ENCODE measurements at places on chromosomes 4 and X. TPM values are rescaled to one million over a fixed set of nuclear protein-coding genes. Genes with fewer than 3 reads are reported as not detected.

GRCh38 chr4:173039617-173040577 lies 128.7 kb upstream of the GALNT7 start:
- DNase-seq = no peak

- DNase-seq = peak; percentile 62
Measured at GRCh38 chr4:47031011-47031678, at the start of gene GABRB1. Gene GABRB1 (plus strand): TSS chr4:47031567.

DNA sequence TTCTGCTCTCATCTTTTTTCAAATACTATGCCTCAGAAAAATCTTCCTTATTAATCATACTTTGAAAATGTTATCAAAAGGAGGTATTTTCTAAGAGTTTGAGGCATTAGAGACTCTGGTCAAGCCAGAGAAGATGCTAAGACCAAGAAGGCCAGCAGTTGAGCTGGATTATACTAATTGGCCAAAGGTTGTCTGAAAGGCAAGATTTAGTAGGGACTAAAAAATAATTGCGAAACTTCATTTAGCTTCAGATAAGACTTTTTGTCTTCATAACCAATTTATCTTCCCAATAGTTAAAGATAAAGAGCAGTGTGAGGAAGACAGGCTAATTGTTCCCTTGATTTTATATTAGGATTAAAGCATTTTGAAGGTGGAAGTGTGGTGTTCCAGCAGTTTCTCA lies 1412.4 kb upstream of the PCDH7 start:
- no peak for DNase-seq

DNA sequence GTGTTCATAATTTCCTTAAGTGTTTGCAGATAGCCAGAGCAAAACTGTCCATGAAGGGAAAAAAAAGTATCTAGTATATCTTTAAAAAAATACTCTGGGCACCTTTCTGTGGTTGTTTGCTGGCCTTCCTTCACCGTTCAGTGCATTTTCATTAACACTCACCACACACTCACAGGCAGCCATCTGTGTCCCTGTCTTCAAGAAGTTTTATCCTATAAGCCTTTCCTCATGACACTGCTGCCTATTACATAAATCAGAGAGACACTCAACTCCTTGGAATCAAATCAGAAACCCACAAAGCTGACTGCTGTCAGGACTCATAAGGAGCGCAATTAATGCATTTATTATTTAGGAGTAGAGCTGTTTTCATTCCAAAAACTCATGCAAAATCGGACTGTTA lies 1720.2 kb downstream of the PCDH7 start:
- DNase-seq = no peak

DNA sequence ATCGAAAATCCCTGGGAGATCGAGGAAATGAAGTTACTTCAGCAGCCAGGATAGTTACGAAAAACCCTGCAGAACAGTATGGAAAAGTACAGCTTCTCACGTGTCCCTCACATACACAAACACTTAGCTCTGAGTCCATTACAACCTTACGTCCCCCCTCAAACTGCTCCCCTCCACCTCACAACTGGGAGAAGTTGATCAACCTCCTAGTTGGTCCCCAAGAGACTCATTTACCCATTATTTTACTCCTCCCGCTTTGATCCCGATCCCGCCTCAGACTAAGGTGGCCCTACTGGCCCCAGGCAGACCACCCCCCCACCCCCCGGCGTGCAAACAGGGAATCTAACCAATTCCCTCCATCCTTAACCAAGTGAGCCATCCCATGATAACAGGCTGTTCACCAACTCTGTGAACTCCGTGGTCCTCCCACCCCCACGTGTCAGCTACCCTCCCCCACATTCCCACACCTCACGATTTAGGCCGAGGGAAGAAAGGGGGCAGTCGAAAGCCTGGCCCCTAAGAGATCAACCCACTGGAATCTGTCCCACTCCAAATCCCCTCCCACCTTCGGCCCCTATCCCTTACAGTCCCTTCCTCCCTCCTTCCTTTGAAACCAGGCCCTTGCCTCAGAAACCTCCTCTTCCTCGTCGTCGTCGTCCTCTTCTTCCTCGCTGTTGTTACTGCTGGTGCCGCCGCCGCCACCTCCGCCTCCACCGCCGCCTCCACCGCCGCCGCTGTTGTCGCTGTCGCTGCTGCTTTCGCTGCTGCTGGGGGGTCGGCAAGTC lies 755 bp downstream of the ANKRD17 start:
- DNase-seq = no peak

GRCh38 chr4:159606835-159607234 lies 504.0 kb downstream of the RAPGEF2 start:
- no peak for DNase-seq

DNA sequence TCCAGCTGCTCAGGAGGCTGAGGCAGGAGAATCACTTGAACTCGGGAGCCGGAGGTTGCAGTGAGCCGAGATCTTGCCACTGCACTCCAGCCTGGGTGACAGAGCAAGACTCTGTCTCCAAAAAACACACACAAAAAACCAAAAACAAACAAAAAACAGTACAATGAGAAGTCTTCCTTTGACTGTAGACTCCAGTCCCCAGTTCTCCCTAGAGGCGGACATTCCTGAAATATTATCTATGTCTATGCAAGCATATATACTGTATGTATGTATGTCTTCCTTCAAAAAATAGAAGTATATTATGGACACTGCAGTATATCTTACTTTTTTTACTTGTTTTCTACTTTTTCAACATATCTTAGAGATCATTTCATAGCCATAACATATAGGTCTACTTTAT lies 10.2 kb upstream of the FGF2 start:
- DNase-seq = no peak

- DNase-seq = no peak
Measured at GRCh38 chrX:44241546-44241945, 101.9 kb downstream of the EFHC2 start.

DNA sequence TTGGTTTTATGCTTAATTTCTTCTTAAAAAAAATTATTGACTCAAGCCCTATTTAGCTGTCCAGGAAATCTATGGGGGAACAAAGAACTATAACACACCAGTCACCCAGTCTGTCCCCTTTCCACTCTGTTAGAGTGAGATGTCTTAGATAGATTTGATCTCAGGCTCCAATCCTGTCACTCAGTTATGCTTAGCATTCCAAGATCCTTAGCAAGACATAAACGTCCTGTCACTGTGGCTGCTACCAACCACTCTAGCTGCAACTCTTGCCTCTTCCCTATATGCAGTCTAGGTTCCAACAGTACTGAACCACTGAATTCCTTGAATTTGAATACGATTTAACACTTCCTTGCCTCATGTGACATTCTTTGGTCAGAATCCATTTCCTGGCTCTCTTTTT lies 241.9 kb upstream of the NWD2 start:
- DNase-seq = no peak

DNA sequence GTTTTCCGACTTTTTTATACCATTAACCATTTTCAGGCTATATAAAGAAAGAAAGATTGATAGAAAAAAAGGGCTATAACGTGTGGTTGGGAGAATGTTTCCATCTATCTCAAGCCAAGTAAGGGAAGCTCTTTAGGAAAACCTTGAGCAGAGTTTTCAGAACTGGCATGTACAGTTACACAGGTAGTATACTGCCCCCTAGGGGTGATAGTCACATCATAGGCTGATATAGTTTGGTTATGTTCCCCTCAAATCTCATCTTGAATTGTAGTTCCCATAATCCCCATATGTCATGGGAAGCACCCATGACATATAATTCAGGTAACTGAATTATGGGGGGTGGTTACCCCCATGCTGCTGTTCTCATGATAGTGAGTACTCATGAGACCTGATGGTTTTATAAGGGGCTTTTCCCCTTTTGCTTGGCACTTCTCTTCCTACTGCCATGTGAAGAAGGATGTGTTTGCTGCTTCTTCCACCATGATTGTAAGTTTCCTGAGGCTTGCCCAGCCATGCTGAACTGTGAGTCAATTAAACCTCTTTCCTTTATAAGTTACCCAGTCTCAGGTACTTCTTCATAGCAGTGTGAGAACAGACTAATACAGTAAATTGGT lies 186.8 kb downstream of the TMA16 start:
- DNase-seq = peak; percentile 7

DNA sequence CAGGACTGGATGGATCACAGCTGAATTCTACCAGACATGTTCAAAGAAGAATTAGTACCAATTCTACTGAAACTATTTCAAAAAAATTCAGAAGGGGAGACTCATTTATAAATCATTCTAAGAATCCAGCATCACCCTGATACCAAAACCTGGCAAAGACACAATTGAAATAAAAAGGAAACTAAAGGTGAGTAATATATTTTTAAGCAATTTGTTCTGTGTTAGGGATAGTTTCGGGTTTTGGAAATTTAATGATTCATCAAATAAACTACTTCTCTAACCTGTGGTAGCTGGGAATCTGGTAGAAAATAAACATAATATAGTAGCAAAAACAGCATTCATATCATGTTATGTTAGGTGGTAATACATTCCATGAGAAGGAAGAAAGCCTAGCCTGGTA lies 662.2 kb upstream of the BOD1L1 start:
- DNase-seq = no peak

GRCh38 chrX:78109458-78109857 lies 5.4 kb downstream of the PGK1 start:
- DNase-seq = no peak

- DNase-seq = no peak
Measured at GRCh38 chr4:2339458-2340271, 77.8 kb upstream of the MXD4 start.

DNA sequence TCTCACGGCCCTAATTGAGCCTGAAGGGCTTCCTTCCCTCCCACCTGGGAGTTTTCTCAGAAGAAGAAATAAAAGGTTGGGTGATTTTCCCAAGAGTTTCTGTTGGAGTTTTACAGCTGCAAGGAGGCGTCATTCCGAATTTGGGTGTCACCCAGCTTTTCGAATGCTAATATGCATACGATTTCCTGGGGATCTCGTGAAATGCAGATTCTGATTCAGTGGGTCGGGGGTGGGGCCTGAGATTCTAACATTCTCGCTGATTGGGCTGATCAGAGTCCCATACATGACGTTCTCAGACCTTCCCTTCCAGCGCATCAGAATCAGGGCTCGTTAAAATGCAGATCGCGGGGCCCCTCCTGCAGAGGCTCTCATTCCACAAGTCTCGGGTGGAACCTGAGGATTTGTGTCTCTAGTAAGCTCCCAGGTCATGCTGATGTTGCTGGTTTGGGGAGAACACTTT lies 125.8 kb upstream of the STX18 start:
- DNase-seq = no peak

DNA sequence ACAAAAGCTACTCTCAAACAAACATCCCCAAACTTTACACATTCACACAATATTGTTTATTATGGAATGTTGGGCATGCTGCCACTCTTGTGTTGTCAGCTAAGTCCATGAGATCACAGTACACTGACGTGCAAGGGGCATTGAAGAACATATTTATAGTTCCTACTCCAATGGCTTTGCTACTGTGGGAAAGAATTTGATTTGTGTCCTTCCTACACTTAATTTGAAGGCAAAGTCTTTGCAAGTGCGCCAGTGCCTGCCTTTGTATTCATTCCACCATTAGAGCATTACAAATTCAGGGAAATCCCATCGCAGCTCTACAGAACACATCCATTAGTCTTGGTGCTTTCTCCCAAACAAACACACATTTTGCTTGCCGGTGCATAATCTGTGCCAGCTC lies 45.4 kb upstream of the FTHL17 start:
- DNase-seq = no peak

DNA sequence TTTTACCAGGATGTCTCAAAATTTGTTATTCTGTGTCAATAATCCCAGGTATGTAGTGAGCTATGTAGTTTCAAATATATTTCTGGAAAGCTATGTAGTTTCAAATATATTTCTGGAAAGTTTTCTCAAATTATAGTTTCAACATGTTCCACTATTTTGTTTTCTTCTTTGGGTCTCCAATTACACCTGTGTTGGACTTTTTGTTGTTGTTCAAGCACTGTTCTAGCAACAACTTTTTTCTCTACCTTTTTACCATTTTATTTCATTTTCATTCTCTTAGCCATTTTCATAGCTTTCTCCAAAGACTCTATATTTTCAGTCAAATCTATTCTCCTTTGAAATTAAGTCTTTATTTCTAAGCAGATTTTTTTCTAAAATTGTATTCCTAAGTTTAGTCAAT lies 88.4 kb downstream of the LCORL start:
- no peak for DNase-seq

DNA sequence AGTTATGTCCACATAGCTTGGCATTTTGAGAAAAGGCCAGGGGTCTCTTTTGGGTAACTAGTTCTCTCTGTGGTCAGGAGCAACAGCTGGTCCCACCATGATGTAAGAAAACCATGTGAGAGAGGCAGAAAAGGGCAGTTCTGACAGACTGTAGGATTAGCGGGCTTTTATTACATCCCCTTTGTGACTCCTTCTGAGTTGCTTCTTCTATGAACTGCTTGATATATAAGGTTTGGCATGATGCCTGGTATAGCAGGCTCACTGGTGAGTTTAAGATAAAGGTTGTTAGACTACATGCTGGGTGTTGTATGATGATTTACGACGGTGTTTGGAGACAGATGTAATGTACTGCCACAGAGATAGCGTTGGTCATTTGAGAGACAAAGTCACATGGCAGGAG lies 2308.1 kb upstream of the AGA start:
- no peak for DNase-seq

GRCh38 chrX:148270499-148270898 lies 229.9 kb upstream of the AFF2 start:
- DNase-seq = no peak

- DNase-seq = no peak
Measured at GRCh38 chr4:51909236-51909703, 66.3 kb downstream of the DCUN1D4 start.

- DNase-seq = no peak
Measured at GRCh38 chr4:64384237-64385203, 24.7 kb downstream of the TECRL start.

GRCh38 chrX:79176028-79176427 lies 31.5 kb downstream of the GPR174 start:
- no peak for DNase-seq

DNA sequence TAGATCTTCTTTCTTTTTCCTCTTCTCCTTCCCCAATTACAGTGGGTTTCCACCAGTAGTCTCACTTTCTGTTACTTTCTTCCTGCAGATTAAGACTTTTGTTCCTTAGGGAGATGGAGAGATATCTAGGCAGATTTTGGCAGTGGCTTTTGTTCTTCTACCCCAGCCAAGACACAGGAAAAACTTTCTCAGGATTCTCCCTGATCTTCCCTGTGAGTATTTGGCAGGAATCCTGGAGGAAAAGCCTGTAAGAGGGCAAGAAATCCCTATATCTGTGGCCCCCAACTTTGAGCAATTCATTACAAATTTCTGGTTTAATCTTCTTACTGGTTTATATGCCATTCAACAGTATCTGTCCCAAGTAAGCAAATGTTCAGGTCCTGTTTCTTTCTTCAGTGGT lies 21.9 kb downstream of the SLC9A7 start:
- no peak for DNase-seq

- peak; percentile 78 for DNase-seq
Measured at GRCh38 chr4:47032405-47033106, 1.2 kb downstream of the GABRB1 start.

The USP17L15 gene
- total RNA-seq = not detected

The UCHL1 gene
- total RNA-seq = 285 TPM

The LUZP4 gene
- not detected for total RNA-seq

The KANTR gene
- total RNA-seq = 11.6 TPM

The C4orf51 gene
- not detected for total RNA-seq

The CWH43 gene
- not detected for total RNA-seq

The EXOC1L gene
- total RNA-seq = not detected

The HTR2C gene
- total RNA-seq = 0.07 TPM

The SPIN2A gene
- 0.98 TPM for total RNA-seq

The MAGEA2B gene
- not detected for total RNA-seq

The EFHC2 gene
- total RNA-seq = 1.2 TPM

The RAB39B gene
- total RNA-seq = 7.3 TPM

Data from neural crest cell (in vitro differentiated cells).